ENCODE measurements at places on chromosomes 6 and 20.
A peak's percentile ranks its signal among the peaks of the same experiment; 100 is the strongest.

DNA sequence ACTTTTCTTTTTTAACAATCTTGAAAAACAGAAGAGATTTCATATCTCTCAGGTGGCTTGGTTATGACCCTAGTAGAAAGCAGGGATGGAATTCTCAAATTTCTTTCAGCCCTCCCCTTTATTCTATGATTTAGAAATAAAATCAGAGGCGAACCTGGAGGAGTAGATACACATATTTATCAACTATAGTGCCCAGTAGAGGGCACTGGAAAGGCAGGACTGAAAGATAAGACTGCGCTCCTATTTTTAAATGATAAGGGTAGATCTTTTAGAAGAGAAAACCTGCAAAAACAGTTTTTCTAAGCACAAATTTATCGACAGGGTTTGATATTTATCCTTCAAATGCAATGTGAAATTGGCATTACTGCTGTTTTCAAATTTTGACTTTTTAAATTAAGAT, 1296.6 kb downstream of the EPHA7 start:
- peak; percentile 22 for DNase-seq

- DNase-seq: no peak
Measured at GRCh38 chr20:35756404-35756803, 14.3 kb upstream of the RBM39 start.

- DNase-seq: no peak
Measured at GRCh38 chr20:35669221-35669620, 4.5 kb upstream of the CPNE1 start.

DNA sequence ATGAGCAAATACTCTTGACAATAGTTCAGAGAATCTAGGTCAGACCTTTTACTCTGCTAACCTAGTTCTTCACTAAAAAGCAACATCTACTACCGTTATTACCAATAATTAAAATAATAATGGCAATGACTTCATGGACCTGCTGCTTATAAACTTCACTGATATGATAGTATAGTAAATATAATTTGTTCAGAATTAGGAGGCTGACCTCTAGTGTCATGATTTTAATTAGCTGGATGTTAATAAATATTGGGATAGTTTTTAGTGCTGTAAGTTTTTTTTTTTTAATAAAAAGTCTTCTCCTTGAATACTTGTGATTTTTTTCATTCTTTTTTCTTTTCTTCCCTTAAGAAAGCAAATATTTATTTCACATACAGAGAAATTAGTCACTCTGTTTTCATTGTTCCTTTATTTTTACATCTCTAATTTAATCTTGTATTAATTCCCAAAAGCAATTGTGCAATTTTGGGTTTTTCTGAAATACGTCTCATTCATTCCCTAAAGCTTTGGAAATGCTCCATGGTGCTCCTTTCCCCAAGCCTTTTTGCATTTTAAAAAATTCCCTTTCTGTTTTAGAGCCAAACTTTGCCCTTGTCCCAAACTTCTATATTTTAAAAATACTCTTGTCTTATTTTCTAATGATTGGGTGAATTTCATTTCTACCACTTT, 46.6 kb upstream of the UST start:
- DNase-seq: no peak

DNA sequence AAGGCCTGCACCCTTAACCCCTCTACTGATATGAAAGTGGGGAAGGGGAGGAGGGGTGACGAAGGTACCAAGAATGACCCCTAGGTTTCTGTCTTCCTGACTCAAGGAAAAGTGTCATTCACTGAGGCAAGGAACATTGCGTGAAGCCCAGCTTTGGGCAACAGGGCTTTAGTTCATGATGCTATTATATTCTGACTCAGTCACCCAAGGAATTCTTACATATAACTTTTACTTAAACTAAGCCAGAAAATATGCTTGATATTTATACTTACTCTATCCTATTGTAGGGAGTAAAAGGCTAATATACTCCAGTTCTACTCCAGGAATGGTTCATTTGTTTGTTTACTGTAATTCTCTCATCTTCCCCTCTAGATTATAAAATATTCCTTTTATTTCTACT, 60.5 kb downstream of the DOP1A start:
- DNase-seq: no peak

- no peak for DNase-seq
Measured at GRCh38 chr6:127637830-127638409, 60.9 kb downstream of the C6orf58 start.

GRCh38 chr6:30554962-30555815, 1.1 kb downstream of the GNL1 start:
- DNase-seq: no peak

DNA sequence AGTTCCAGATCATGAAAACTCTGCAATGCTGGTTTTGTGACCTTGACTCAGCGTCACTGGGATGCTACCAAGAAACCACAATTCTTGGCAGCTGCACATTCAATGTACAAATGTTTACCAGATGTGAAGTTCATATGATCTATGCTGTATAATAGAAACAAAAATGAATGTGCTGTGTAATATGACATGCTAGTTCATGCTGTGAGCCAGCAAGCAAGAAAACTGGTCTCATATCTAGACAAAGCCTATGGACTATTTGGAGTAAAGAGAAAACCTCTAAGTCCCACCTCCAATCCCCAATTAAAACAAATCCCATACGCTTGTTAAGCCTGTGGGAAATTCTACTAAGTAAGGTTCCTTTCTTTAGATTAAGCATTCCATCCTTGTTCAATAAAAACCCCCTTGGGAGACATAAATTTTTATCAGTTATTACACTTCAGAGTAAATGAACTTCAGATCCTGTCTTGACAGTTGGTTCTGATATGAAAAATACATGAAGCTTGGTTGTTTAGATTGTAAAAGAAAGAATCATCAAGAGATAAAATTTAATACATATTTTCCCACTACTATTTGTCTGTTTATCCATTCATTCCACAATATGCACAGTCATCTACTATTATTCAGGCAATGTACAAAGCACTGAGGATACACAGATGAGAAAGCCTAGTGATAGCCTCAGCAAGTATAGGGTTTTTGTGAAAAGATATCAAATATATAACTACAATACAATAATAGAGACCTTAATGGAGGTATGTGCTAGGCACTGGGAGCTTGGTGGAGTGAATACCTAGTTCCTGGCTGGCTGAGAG, 20.1 kb downstream of the COL21A1 start:
- no peak for DNase-seq

GRCh38 chr6:101741474-101742171, 348.1 kb downstream of the GRIK2 start:
- no peak for DNase-seq

DNA sequence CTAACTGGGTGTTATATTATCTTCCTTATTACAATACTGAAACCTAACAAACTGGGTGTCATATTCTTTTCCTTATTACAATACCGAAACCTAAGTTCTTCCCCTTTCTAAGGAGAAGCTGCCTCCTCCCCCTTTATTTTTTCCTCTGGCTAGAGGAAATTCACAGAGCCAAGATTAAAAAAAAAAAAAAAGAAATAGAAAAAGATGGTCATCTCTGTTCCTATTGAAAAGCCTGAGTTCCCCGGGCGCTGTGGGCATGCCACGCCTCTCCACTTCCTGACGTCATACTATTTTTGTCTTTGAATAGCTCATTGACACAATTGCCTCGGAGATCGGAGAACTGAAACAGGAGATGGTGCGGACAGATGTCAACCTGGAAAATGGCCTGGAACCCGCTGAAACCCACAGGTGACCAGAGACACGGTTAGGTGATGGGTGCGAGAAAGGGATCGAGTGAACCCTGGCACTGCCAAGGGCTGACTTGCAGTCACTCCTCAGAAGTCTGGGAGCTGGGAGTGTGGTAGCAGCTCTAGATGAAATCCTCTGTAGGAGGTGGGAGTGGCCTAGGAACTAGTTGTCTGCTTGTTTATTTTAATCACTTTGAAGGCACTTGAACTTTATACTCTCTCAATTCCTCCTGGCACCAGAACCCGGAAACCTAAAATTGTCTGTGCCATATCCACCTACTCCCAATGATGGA, 82.2 kb upstream of the NAA20 start:
- no peak for DNase-seq

DNA sequence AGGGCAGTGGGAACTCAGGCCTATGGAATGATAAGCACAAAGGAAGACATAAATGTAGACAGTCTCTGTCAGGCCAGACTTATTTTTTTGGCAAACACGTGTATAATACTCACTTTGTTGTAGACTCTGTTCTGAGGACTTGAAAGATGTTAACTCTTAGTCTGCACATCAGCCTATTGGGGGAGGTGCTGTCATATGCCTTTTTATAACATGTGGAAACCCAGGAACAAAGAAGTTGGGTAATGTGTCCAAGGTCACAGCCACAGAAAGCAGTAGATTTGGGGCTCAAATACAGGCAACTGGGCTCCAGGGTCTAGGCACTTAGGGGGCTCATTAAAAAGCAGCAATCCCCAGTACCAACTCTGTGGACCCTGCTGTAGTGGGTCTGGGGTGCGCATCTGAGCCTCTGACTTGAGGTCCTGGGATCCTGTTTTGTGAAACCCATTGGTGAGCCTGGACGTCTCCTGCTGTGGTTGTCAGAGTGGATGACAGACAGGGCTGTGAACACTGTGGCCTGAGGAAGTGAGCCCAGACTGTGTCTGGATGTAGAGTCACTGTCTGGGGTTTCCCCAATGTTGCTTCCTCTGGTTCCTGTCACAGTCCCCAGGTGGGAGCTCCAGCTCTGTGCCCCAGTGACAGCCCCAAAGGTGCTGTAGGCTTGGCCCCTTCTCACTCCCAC, 50.0 kb downstream of the CDH26 start:
- no peak for DNase-seq

GRCh38 chr20:24445510-24446170, 23.8 kb upstream of the SYNDIG1 start:
- DNase-seq: no peak

DNA sequence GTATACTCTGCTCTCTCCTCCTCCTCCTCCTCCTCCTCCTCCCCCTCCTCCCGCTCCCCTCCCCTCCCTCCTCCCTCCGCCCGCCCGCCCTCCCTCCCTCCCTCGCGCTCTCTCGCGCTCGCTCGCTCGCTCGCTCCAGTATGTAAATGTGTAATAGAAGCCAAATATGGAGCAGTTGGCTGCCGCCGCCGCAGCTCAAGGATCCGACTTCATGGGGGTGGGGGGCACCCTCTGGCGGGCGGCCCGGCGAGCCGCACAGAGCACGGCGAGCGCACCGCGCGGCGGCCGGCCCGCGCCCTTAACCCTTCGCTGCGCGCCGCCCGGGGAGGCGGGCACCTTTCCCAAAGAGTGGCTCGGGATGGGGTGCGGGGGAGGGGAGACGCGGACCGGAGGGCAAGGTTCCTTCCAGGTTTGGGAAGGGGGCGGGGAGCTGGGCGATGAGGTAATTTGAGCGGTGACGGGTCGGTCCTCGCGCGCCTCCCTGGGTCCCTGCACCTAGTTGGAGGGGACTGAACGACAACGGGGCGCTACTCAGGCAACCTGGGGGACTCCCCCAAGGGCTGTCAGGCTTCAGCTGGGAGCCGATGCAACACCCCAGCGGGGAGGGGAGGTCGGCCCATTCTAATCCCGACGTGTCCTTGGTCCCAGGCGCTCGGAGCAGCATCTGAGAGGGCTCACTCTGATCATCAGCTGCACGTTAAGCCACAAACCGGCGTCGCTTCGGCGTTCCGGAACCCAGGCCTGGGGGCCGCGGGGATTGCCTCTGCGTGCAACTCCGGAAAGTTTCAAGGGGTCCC, 409 bp upstream of the ATXN1 start:
- peak; percentile 88 for DNase-seq

GRCh38 chr6:109117346-109118035, 22.2 kb downstream of the CEP57L1 start:
- no peak for DNase-seq

All from SK-N-DZ (cell line).